NCI-H1694 (cell line): ENCODE measurements at places on chromosomes 13 and 19.

- DNase-seq, result peak; percentile 92
Measured at GRCh38 chr13:35309706-35310105, 166.8 kb downstream of the MAB21L1 start.

DNA sequence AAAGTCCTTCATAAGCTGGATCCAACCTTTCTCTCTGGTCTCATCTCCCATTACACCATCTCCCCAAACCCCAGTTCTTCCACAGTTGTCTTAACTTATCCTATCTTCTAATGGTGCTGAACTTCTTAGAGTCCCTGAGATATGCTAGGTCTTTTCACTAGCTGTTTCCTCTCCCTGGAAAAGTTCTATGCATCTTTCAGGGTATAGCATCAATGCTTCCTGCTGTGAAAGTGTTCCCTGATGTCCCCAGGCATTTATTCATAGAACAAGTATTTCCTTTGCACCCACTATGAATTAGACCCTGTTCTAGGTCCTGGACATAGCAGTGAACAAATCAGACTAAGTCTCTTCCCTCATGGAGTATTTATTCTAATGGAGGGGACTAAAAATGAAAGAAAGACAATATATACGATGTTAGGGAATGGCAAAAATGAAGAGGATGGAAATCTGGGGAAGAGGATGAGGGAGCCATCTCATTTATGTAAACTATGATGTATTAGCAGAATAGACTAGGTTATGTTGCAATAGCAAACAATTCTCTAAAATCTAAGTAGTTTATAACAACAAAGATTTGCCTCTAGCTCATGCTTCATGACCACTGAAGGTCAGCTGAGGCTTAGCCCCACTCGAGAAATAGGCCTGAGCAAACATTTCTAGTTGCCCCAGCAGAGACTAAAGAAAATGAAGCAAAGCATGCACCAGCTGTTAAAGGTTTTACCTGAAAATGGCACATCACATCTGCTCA lies 120.0 kb downstream of the CYSLTR2 start:
- DNase-seq, result no peak

GRCh38 chr19:6999933-7000332 lies 21.3 kb downstream of the MBD3L2B start:
- no peak for DNase-seq

- DNase-seq, result no peak
Measured at GRCh38 chr13:104004572-104004971, 938.4 kb upstream of the SLC10A2 start.

DNA sequence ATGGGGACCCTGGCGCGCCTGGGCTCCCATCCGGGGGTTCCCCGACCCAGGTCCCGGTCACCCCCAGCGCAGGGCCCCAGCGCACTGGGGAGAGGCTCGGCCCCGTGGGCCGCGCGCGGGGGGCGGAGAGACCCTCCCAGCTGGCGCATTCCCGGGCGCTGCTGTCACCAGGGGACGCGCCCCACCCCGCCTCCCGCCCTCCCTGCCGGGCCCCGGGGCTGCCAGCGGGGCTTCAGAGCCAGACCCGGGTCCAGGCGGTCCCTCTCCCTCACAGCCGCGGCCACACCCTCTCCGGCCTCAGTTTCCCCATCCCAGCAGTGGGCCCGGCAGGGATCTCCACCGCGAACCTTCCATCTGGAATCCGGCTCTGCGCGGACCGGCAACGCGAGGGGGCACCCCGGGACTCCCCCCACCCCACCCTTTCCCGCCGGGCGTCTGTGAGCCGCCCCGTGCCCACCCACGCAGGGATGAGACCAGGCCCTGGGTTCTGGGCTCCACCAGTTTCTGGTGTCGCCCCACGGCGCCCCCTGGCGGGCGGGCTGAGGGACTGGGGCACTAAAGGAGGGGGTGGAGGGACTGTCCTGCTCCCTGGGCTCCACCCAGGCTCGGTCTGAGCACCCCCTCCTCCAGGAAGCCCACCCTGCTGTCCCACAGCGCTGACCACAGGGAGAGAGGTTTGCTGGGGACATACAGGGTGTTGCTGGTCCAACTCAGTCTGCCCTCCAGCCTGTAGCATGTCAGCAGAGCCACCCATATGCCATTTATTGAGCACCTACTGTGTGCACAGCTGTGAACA lies 878 bp upstream of the ADAMTSL5 start:
- DNase-seq, result no peak

DNA sequence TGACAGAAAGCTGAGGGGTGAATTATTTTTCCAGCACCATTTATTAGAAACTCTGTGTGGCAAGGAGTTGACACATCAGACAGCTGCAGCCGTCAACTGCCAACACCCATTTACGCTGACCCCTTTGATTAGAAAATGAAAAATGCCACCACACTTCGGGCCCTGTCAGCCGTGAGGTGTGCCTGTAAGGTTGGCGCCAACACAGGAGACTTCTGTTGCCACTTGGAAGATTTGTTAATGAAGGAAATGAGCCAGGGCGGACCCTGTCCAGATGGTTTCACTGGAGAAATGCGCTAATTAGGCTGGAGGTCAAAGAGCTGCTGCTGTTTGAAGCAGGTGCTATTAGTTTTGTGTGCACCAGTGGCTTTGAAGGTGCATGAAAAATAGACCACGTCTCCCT lies 297.5 kb downstream of the MTUS2 start:
- no peak for DNase-seq

GRCh38 chr13:77333594-77333993 lies 6.7 kb upstream of the MYCBP2 start:
- no peak for DNase-seq

DNA sequence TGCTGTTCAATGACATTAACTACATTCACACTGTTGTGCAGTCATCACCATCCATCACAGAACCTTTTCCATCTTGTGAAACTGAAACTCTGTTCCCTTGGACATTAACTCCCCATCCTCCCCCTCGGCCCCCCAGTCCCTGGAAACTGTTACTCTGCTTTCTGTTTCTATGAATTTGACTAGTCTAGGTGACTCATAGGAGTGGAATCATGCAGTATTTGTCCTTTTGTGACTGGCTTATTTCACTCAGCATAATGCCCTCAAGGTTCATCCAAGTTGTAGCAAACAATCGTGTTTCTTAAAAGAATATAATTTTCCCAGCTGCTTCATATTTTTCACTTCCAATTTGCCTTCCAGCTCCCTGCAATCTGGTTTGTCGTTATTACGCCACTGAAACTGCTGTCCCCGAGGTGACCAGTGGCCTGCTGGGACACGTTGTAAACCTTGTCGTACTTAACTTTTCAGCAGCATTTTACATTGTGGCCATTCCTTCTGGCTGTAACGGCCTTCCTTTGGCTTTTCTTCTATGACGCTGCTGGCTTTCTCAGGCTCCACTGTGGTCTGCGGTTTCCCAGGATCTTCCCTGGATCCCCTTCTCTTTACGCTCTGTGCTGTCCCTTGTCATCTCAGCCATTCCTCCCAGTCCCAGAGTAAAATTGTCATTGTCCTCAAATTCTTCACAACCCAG lies 74.0 kb downstream of the DHRS12 start:
- DNase-seq, result no peak

- no peak for DNase-seq
Measured at GRCh38 chr19:38667661-38668171, 20.3 kb downstream of the ACTN4 start.

DNA sequence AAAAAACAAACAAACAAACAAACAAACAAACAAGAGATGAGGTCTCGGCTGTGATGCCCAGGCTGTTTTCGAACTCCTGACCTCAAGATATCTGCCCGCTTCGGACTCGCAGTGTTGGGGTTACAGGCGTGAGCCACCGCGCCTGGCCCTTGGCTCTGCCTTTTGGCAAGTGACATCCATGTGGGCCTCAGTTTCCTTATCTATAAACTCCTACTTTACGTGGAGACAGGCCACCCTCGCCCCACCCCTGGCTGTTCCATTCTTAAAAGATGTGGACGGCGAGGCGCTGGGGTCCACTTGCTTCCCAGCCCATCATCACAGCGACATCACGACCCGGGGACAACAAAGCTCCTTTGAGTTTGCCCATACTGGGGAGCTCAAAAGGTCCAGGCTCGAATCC lies 1.7 kb downstream of the TSSK6 start:
- no peak for DNase-seq

DNA sequence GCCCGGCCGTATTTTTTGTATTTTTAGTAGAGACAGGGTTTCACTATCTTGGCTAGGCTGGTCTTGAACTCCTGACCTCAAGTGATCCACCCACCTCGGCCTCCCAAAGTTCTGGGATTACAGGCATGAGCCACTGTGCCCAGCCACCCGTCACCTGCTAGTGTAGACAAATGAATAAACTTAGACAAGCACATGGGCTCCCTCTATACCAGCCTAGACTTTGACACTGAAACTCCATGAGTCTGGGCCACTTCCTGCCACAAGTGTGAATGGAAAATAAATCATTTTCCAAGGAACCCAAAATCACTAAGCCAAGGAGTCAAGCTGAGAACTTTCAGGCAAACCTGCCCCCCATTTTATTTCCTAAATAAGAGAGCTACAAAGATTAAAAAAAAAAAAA lies 27.0 kb upstream of the TPT1 start:
- DNase-seq, result no peak

DNA sequence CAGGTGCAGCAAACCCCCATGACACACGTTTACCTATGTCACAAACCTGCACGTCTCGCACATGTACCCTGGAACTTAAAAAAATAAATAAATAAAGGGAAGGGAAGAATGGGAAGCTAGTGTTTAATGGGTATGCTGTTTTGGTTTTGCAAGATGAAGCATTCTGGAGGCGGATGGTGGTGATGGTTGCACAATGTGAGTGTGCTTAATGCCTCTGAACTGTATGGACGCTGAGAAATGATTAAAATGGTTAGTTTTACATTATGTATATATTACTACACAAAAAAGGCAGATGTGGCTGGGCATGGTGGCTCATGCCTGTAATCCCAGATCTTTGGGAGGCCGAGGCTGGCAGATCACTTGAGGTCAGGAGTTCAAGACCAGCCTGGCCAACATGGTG lies 17.8 kb downstream of the NFILZ start:
- no peak for DNase-seq

DNA sequence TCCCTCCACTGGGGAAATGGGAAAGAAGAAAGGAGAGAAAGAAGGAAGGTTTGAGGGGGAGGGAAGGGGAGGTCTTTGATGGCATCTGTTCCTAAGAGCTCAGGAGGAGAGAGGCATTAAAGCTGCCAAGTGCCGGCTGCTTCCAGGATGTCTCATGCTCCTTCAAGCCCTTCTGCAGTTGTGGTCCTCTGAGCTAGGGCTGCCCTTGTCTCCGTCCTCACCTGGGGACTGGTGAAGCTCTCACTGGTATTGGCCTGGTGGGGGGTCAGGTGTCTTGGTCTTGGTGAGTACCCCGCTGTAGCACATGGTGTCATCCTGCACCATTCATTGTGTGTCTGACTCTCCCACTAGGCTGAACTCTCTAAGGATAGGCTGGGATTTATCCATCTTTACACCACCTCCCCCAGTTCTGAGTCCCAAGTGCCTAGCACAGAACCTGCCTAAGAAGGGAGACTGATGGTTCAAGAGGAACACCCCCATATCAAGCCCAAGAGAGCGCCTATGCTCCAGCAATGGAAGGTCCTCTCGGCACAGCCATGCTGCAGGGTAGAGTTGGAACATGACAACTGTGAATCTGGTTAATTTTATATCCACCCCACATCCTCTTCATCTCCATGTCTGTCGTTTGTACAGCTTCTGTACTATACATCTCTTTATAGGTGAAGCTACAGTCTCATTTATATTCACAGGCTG lies 83.7 kb downstream of the AKAP11 start:
- no peak for DNase-seq

- DNase-seq, result peak; percentile 96
Measured at GRCh38 chr13:107642831-107643230, 572.5 kb downstream of the LIG4 start.

DNA sequence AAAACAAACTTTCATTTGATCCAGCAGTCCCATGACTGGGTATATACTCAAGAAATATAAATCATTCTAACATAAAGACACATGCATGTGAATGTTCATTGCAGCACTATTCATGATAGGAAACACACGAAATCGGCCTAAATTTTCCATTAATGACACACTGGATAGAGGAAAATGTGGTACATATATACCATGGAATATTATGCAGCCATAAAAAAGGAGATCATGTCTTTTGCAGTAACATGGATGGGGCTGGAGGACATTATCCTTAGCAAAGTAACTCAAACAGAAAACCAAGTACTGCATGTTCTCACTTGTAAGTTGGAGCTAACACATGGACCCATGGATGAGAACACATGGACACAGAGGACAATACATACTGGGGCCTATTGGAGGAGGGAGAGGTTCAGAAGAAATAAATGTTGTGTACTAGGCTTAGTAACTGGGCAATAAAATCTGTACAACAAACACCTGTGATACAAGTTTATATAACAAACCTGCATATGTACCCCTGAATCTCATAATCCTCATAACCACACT lies 283.6 kb downstream of the LMO7 start:
- DNase-seq, result no peak

DNA sequence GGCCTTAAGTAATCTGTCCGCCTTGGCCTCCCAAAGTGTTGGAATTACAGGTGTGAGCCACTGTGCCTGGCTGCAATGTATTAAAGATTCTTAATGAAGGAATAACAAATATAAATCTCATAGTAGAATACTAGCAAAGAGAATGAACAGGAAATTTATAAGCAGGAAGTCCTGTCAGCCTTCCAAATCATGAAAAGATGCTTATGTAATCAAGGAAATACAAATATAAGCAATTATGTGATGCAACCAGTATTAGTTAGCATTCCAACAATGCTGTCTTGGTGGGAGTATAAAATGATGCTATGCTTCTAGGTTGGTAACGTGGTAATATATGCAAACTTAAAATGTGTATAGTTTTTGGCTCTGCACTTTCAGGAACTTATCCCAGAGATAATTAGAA lies 133.8 kb downstream of the PDS5B start:
- no peak for DNase-seq

GRCh38 chr13:94233401-94233800 lies 246.1 kb downstream of the DCT start:
- DNase-seq, result no peak

DNA sequence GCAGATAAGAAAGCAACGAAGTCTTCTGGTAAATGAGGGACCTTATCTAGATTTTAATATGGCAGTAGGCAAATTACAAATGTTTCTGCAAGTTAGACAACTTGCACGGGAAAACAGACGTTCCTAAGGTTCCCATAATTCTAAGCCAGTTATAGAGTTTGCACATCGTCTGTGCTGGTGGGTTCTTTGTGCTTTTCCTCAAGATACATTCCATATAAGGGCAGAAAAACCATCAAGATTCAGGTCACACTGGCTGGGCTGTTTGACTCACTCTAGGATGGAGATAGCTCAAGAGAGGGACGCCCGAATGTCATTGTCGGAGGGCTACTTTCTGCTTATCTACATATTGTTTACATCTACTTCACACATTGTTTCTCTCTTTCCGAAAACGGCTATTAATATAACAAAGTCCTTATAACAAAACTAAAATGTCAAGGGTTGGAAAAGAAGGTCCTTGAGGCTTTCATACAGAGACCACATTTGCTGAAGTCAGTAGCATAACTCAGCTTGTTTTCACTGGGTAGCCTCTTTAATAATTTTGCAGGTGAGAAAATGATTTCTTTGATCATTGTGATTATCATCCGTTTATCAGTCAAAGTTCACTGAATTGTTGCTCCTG lies 44.4 kb downstream of the SOX1 start:
- no peak for DNase-seq

GRCh38 chr19:38851622-38852230 lies 1.9 kb upstream of the HNRNPL start:
- DNase-seq, result peak; percentile 68
